ENCODE measurements at places on chromosomes 5 and 9. TPM values are rescaled to one million over a fixed set of nuclear protein-coding genes. Genes with fewer than 3 reads are reported as not detected.

DNA sequence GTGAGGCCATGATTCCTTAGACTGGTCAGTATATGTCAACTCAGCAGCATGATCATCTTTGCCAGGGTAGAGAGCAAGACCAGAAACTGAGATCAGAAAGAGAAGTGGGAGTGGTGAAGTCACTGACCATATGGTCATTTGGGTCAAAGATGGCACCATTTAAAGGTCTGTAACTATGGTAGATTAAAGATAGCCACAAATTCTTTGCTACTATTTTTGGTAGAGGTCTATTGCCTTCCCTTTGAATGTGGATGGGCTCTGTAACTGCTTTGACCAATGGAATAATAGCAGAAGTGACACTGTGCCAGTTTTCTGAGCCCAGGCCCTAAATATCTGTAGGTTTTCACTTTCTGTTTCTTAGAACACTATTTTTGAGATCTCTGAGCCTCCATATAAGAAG, 117.6 kb downstream of the PCSK1 start:
- H3K4me3 ChIP-seq, result no peak overlapping the region
- H3K27me3 ChIP-seq, result peaks cover 9% of the 10 kb centered on the region
- no peaks in the 10 kb centered on the region for H3K36me3 ChIP-seq
- H3K27ac ChIP-seq, result no peak overlapping the region
- no peak for DNase-seq

- H3K27ac ChIP-seq, result no peak overlapping the region
- H3K4me3 ChIP-seq, result no peak overlapping the region
- H3K36me3 ChIP-seq, result peaks cover 44% of the 10 kb centered on the region
- DNase-seq, result no peak
- peaks cover 16% of the 10 kb centered on the region for H3K4me1 ChIP-seq
Observed at GRCh38 chr9:5643005-5643624, 14.2 kb downstream of the RIC1 start.

GRCh38 chr5:154095904-154096303, 57.1 kb downstream of the MFAP3 start:
- no peak for DNase-seq
- H3K27ac ChIP-seq, result no peak overlapping the region
- peaks cover 31% of the 10 kb centered on the region for H3K27me3 ChIP-seq
- H3K4me1 ChIP-seq, result no peaks in the 10 kb centered on the region
- H3K4me3 ChIP-seq, result no peak overlapping the region
- H3K36me3 ChIP-seq, result no peaks in the 10 kb centered on the region

DNA sequence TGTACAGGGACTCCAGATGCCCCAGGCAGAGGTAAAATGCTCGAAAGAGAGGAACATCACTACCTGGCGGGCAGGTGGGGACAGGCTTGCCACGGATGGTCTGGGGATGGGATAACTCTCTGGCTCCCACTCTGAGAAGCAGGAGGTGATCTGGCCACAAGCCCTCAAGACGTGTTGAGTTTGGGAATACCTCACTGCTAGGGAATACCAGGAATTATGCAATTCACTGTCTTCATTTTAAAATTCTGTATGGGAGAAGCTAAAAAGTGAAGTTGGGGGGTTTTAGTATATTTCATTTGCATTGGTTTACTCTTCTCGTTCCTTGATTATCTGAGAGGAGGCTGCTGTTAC, 510.4 kb downstream of the CCDC171 start:
- no peaks in the 10 kb centered on the region for H3K36me3 ChIP-seq
- H3K4me1 ChIP-seq, result peaks cover 7% of the 10 kb centered on the region
- no peak overlapping the region for H3K4me3 ChIP-seq
- no peak for DNase-seq
- no peaks in the 10 kb centered on the region for H3K27me3 ChIP-seq

DNA sequence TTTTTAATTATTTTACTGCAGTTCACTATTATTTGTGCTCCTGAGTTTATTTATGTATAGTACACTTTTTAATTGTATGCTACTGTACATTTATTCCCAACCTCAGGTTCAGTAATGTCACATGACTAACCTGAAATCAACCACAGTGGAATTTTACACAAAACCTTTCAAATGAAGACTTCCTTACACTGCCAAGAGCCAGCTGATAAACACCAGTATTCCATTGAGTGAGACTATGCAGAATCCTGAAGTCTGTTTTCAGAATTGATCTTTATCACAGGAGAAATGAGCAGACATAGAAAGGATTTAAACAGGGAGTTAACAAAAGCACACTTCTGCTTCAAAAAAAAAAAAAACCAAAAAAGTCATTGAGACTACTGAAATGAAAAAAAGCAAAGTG, 219.5 kb downstream of the PRR16 start:
- no peaks in the 10 kb centered on the region for H3K27me3 ChIP-seq
- no peaks in the 10 kb centered on the region for H3K4me1 ChIP-seq
- H3K4me3 ChIP-seq, result no peak overlapping the region
- no peaks in the 10 kb centered on the region for H3K36me3 ChIP-seq
- no peak overlapping the region for H3K27ac ChIP-seq

DNA sequence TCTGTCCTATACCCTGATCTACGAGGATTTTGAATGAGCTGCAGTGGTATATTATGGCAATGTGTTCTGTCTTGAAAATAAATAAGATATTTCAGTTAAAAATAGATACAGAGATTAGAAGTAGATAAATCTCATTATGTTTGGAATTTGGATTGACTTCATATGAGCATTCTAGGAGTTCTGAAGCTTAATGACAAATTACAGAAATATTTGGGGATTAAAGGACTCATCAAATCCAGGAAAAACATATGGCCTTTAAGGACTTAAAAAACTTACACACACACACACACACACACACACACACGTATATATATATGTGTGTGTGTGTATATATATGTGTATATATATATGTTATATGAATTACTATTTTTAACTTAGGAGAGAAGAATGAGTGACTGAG, 446.9 kb upstream of the CD180 start:
- H3K4me3 ChIP-seq, result no peak overlapping the region
- H3K27ac ChIP-seq, result no peak overlapping the region
- H3K36me3 ChIP-seq, result no peaks in the 10 kb centered on the region
- no peaks in the 10 kb centered on the region for H3K4me1 ChIP-seq
- no peak for DNase-seq

DNA sequence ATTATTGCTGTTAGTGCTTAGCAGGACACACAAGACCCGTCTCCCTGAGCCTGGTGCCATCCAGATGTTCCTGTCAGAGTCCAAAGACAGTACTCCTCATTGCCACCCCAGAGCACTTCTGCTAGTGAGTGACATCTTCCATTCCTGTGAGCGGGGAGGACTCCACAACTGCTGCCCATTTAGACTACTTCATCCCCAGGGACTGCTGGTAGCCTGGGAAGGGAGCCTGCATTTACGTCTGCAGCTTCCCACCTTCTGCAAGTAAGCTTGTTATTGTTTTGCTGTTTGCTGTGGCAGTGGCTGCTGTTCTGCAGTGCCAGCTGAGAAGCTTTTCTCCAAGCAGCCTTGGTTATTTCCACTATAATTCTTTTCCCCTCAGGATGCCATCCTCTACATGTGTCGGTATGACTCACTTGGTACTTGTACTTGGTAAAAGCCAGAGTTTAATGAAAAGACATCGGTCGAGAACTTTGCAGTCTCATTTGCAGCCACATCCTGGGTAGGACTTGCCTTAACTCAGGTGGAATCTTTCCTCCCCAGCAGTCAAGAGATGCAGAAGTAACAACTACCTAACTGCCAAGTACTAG, 10.6 kb upstream of the MAP1B start:
- no peak for DNase-seq
- no peak overlapping the region for H3K27ac ChIP-seq
- H3K4me3 ChIP-seq, result no peak overlapping the region
- H3K36me3 ChIP-seq, result no peaks in the 10 kb centered on the region
- no peaks in the 10 kb centered on the region for H3K4me1 ChIP-seq

- H3K4me1 ChIP-seq, result peaks cover 67% of the 10 kb centered on the region
- peak overlapping the region; percentile 73 for H3K4me3 ChIP-seq
- peak; percentile 94 for DNase-seq
- peaks cover 30% of the 10 kb centered on the region for H3K36me3 ChIP-seq
- peaks cover 2% of the 10 kb centered on the region for H3K27me3 ChIP-seq
Observed at GRCh38 chr5:175652741-175653663, 4.9 kb upstream of the HRH2 start.

DNA sequence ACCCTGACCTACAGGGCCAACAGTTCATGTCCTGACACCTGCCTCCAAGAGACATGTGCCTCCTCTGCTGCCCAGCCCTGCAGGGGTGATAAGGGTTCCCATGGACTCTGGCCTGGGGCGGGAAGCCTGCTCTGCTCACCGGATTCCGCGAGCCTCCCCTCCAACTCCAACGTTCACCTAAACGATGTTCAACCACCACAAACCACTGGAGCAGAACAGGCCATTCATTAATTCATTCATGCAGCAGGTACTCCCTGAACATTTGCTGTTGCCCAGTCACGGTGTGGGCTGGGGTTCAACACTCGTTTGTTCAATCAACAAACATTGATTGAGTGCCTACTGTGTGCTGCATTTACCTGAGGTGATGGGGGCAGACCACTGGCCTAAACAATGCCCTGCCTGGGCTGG, 3.3 kb upstream of the UAP1L1 start:
- H3K4me1 ChIP-seq, result peaks cover 11% of the 10 kb centered on the region
- H3K36me3 ChIP-seq, result no peaks in the 10 kb centered on the region
- DNase-seq, result no peak
- no peak overlapping the region for H3K27ac ChIP-seq
- H3K4me3 ChIP-seq, result no peak overlapping the region

DNA sequence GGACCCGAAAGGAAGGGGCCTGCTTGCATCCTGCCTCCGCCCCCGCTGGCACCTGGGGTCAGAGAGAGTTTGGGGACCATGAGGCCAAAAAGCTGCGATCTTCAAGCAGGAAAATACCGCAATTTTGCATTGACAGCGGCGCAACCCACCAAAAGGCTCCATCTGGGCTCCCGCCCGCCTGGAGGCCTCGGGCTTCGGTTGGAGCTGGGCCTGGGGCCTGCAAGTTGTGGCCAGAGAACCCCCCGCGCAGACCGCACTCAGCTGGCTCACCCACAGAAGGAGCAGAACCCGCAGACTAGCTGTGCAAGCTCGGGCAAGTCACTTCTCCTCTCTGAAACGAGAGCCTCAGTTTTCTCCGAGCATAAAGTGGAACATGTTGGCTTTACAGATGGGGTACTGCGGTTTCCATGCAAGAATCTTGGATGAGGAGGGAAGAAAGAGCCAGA, 1.3 kb downstream of the NR5A1 start:
- H3K4me3 ChIP-seq, result no peak overlapping the region
- no peak overlapping the region for H3K27ac ChIP-seq
- no peak for DNase-seq
- H3K36me3 ChIP-seq, result peaks cover 3% of the 10 kb centered on the region
- H3K27me3 ChIP-seq, result peaks cover 21% of the 10 kb centered on the region

GRCh38 chr5:90473396-90474234, 956 bp downstream of the MBLAC2 start:
- peaks cover 38% of the 10 kb centered on the region for H3K4me1 ChIP-seq
- peak overlapping the region; percentile 97 for H3K27ac ChIP-seq
- DNase-seq, result peak; percentile 76
- no peaks in the 10 kb centered on the region for H3K27me3 ChIP-seq

GRCh38 chr5:109388407-109388806, 21.4 kb downstream of the PJA2 start:
- H3K36me3 ChIP-seq, result peaks cover 23% of the 10 kb centered on the region
- no peaks in the 10 kb centered on the region for H3K27me3 ChIP-seq
- H3K4me1 ChIP-seq, result peaks cover 13% of the 10 kb centered on the region
- DNase-seq, result no peak
- peak overlapping the region; percentile 11 for H3K27ac ChIP-seq

GRCh38 chr5:97425511-97425910, 242.5 kb upstream of the RIOK2 start:
- no peak for DNase-seq
- no peak overlapping the region for H3K27ac ChIP-seq
- H3K36me3 ChIP-seq, result no peaks in the 10 kb centered on the region

- H3K27me3 ChIP-seq, result no peaks in the 10 kb centered on the region
- H3K36me3 ChIP-seq, result no peaks in the 10 kb centered on the region
- H3K4me1 ChIP-seq, result no peaks in the 10 kb centered on the region
- H3K27ac ChIP-seq, result no peak overlapping the region
- H3K4me3 ChIP-seq, result no peak overlapping the region
Observed at GRCh38 chr5:120677481-120677880, 213.4 kb downstream of the PRR16 start.

DNA sequence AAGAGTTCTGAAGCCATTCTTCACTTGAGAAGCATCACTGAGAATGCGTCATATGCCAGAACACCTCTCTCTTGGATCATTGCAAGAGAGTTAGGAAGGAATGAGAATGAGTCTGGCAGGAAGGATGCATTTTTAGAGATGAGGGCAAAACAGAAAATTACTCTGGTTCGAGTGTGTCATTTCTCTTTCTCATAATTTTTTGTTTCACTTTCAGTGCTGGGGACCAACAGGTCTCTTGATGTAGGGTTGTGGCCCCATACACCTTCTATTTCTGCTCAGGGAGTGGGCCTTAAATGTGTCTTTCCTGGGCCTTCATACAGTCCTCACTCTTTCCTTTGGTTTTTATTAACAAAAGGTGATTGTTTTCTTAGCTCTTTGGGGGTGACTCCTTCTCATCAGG, 302.4 kb downstream of the NR3C1 start:
- no peaks in the 10 kb centered on the region for H3K27me3 ChIP-seq
- peak overlapping the region; percentile 92 for H3K27ac ChIP-seq
- H3K4me1 ChIP-seq, result peaks cover 46% of the 10 kb centered on the region
- H3K4me3 ChIP-seq, result peak overlapping the region; percentile 58
- H3K36me3 ChIP-seq, result peaks cover 11% of the 10 kb centered on the region

DNA sequence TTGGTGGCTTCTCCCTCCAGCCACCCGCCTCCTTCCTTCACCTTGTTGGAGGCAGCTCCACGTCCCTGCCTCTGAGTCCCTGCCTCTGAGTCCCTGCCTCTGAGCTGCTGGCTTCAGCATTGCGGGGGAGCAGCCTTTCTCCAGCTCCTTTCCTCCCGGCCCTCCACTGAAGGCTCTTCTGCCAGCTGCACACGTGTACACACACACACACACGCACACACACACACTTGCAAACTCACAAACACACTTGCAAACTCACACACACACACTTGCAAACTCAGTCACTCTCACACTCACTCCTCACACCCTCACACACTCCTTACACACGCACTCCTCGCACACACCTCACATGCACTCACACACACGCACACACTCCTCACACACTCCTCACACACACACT, 45.1 kb downstream of the C9orf50 start:
- peaks cover 43% of the 10 kb centered on the region for H3K4me1 ChIP-seq
- H3K36me3 ChIP-seq, result peaks cover 4% of the 10 kb centered on the region
- peak overlapping the region; percentile 34 for H3K4me3 ChIP-seq
- H3K27me3 ChIP-seq, result no peaks in the 10 kb centered on the region
- H3K27ac ChIP-seq, result peak overlapping the region; percentile 23

GRCh38 chr5:164073081-164073480, 567.7 kb downstream of the MAT2B start:
- DNase-seq, result no peak
- H3K4me1 ChIP-seq, result no peaks in the 10 kb centered on the region
- H3K27me3 ChIP-seq, result no peaks in the 10 kb centered on the region
- no peaks in the 10 kb centered on the region for H3K36me3 ChIP-seq
- H3K4me3 ChIP-seq, result no peak overlapping the region

ALG2 gene
- total RNA-seq, result 31.0 TPM

FRMD3 gene
- 0.30 TPM for total RNA-seq

C9orf50 gene
- not detected for total RNA-seq

SLC6A3 gene
- not detected for total RNA-seq

ACER2 gene
- total RNA-seq, result 1.3 TPM

CDC23 gene
- 46.6 TPM for total RNA-seq

TLR4 gene
- not detected for total RNA-seq
